HT-29 (cell line): ENCODE measurements at places on chromosomes 12 and 14.

DNA sequence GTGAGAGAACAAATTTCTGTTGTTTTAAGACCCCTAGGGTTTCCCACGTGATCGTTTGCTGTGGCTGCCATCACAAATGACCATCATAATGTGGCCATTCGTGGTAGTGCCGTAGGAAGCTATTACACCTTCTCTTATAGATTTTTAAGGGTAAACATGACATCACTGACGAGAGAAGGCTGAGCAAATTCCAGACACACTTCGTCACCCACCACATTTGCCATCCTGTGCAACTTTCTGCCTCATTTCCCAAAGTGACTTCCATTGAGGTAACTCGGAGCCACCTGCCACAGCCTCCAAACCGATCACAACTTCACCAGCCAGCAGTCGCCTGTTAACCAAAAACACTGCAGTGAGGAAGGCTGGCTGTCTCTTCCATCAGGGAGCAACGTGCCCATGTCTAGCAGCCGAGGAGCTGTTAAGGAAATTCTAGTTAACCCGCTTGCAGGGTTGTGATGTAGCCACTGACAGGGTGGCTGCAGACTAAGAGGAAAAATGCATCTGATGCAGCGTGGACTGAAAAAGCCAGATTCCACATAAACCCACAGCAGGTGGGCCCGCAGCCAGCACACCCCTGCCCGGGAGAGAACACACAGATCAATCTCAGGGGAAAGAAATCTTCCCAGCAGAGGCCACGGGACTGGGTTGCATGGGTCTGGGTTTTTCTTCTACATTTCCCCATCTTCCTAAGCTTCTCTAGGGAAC is 44.6 kb downstream of the CCDC85C start:
- DNase-seq, result no peak

GRCh38 chr12:48671231-48671856 is 10.7 kb downstream of the KANSL2 start:
- DNase-seq, result no peak

DNA sequence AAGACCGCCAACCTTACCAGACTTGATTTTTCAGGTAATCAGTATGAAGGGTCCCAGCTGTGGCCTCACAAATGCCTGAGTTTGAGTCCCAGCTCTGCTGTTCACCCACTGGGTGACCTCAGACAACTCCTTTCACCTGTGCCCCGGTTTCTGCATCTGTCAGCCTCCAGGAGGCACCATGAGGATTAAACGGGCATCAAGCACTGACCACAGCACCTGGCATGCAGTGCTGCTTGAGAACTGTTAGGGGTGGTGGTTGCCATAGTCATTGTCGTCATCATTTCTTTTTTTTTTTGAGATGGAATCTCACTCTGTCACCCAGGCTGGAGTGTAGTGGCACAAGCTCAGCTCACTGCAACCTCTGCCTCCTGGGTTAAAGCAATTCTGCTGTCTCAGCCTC is 57.9 kb downstream of the PHETA1 start:
- no peak for DNase-seq

- peak; percentile 23 for DNase-seq
Observed at GRCh38 chr12:57621497-57622292, 10.5 kb downstream of the ARHGEF25 start.

GRCh38 chr14:56759633-56760032 is 50.6 kb downstream of the OTX2 start:
- DNase-seq, result no peak

DNA sequence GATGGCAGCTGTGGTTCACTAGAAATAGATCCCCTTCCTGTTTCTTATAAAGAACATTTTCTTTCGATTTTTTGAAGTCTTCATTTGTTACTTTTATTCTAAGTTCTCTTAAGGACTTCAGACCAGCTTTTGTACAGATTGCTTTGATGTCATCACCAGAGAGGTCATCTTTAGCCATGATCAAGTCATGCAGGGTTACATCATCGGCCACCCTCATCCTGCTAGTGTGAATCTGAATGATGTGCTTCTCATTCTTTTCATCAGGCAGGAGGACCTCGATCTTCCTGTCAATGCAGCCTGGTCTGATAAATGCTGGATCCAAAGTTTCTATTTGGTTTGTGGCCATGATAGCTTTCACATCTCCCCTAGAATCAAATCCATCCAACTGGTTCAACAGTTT is 706.7 kb downstream of the RERGL start:
- DNase-seq, result no peak

DNA sequence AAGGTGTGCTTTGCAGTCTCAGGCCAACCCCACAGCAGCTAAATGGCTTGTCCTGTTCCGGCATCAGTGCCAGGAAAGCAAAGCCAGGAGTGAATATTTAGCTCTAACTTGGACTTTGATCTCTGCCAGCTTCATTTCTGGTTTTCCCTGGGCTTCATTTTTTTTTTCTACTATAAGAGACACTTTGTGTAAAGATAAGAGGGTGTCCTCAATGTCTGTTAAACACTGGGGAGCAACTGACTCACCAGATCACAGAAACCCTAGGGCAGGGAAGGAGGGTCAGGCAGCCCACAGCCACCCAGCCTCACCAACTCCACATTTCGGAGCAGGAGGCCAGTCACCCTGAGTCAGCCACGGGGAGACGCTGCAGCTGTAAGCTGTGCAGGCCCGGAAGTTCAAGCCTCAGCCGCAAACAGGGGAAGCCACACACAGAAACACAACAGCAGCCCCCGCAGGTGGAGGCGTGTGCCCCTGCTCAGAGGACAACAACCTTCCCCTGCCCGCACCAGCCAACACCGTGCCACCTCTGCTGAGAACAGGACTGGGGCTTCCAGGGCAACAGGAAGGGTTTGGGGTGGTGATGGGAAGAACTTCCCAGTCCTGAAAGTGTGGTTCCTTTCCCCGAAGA is 6.3 kb downstream of the TNFRSF1A start:
- peak; percentile 86 for DNase-seq
